ENCODE measurements at places on chromosomes 4 and X.

GRCh38 chr4:7491915-7492314, 57.2 kb upstream of the PSAPL1 start:
- no peak for DNase-seq

DNA sequence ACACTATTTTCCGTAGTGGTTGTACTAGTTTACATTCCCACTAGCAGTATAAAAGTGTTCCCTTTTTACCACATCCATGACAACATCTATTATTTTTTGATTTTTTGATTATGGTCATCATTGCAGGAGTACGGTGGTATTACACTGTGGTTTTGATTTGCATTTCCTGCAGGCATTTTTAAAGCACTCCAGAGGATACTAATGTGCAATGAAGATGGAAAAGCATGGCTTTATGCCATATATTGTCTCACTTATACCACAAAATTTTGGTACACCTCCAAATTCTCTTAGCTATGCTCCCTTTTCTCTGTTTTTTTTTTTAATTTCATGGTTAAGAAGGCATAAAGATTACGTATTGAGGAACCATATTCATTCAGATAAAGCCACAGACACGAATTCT, 35.1 kb upstream of the NPY2R start:
- no peak for DNase-seq

DNA sequence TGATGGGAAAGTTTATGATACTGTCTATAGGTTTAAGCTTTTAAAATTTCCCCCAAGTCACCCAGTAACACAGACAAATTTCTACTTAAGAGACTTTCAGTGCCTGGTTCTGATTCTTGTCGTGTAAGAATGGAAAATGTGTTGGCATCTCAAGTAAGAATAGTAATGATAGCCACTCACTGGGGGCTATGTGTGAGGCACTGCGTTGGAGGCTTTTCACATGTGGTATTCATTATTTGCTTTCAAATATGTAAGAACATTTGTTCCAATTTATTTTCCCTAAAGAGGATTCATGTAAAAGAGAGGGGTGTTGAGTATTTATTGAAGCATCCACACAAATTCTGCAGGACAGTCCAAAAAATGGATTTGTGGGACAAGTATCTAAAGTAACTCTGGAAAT, 143.6 kb downstream of the FNIP2 start:
- no peak for DNase-seq

- peak; percentile 18 for DNase-seq
Observed at GRCh38 chr4:145805490-145805889, 125.5 kb downstream of the C4orf51 start.

DNA sequence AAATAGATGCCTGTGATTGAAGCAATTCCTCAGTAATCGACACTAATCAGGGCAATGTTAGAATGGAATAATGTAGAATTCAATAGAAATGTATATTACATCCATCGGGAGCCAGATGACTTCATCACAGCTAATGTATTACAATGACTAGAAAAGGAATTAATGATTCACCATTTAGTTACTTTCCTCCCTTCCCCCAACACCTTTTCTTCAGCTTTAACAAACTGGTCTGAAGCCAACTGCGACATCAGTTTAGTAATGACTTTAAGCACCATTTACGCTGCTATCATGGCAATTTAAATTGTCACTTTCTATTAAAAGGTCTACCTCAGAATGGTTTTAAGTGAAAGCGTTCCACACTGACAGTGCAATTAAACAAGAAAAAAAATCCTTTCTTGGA, 45.1 kb downstream of the SUPT20HL2 start:
- no peak for DNase-seq

GRCh38 chr4:127772769-127773671, 9.1 kb upstream of the HSPA4L start:
- DNase-seq = no peak

- DNase-seq = no peak
Observed at GRCh38 chr4:57051095-57051494, 59.1 kb downstream of the IGFBP7 start.

GRCh38 chr4:37224854-37225253, 19.7 kb upstream of the NWD2 start:
- DNase-seq = no peak

DNA sequence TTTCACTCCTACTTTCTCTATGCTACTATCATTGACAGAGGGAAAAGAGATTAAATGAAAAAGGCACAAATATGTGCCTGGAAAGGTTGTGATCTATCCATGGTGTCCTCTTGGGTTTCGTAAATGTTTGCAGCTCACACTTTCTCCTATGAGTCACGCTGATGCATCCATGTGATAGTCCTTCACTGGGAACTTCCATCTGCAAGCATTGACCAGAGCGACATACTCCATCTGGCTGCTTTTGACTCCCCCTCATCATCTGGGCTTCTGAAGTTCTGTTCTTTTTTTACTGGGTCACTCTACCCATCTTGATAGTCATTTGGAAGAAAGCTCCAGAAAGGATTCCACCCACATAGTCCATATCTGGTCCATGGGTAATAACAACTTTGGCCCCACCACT, 84.7 kb upstream of the NDST3 start:
- no peak for DNase-seq

GRCh38 chr4:7189475-7190277, 2.7 kb upstream of the SORCS2 start:
- DNase-seq = no peak

DNA sequence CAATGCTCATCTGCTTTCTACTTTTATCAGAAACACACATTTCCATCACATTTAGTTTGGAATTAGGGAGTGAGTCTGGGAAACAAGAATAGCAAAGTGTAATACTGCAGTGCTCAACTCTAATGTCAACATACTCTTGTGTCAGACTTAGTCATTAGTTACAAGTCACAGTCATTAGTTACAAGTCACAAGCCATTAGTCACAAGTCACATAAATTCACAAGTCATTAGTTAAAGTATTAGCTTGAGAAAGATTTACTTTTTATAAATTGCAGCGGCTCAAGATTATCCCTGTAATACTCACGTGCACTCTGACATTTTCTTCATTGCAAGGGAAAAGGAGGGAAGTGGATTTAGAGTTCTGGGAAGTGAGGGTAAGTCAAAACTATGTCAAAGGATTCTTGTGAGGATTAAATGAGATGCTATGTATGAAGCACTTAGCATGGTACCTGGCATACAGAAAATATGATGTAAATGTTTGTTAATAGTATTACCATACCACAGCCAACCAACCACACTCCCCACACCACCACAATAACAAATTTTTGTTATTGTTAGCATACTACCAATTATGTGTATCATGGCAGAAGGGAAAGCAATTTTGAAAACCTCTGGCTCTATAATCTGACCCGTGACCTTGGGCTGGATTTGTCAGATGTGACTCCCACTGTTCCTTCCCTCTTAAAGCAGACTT, 116.6 kb downstream of the ARHGAP24 start:
- DNase-seq = no peak

- DNase-seq = no peak
Observed at GRCh38 chrX:75784680-75785491, at the start of gene MAGEE2. Gene MAGEE2, minus strand, starts transcription at chrX:75785254. Its CDS starts 203 bp downstream, at chrX:75785051.

DNA sequence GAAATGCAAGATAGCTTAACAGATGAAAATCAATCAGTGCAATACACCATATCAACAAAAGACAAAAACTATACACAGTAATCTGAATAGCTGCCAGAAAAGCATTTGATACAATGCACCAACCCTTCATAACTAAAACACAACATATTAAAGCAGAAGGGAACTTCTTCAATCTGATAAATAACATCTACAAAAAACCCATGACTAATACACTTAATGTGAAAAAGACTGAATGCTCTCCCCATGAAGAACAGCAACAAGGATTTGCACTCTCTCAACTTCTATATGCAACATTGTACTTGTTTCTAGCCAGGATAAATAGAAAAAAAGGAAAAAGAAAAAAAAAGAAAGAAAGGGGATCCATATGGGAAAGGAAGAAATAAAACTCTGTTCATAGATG, 139.7 kb downstream of the RBM47 start:
- DNase-seq = no peak

GRCh38 chrX:101619364-101619763, 1.6 kb upstream of the ARMCX6 start:
- DNase-seq = peak; percentile 25

DNA sequence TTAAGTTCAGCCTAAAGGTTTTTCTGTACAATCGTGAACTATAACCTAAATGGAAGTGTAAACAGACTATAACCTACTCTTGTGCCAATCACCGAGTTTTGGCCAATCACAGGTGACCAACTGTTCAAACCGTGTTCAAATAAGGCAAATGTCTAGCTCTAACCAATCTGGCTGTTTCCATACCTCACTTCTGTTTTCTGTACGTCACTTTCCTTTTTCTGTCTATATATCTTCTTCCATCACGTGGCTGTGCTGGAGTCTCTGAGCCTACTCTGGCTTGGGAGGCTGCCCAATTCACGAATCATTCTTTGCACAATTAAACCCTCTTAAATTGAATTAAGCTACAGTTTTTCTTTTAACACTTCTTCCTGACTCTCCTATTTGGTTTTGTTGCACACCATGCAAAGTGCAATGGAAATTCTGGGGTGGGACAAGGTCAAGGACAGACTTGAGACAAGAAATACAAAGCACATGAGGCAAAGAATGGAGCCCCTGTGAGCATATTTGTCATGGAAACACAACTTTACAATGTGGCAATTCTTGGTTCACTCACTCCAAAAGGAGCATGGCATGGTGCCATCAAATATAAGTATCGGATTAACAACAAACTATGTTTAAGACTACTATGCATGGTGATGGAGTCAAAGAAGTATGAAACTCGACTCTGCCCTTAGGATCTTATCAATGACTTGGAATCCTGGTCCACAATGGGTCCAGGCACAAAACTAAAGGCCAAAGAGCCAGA, 115.7 kb upstream of the FAM9B start:
- DNase-seq = no peak

GRCh38 chr4:96736352-96736889, 896.5 kb downstream of the PDHA2 start:
- peak; percentile 59 for DNase-seq

- DNase-seq = peak; percentile 74
Observed at GRCh38 chr4:113394730-113395530, 345.5 kb downstream of the ANK2 start.

- no peak for DNase-seq
Observed at GRCh38 chr4:10530137-10530786, 73.0 kb upstream of the ZNF518B start.

DNA sequence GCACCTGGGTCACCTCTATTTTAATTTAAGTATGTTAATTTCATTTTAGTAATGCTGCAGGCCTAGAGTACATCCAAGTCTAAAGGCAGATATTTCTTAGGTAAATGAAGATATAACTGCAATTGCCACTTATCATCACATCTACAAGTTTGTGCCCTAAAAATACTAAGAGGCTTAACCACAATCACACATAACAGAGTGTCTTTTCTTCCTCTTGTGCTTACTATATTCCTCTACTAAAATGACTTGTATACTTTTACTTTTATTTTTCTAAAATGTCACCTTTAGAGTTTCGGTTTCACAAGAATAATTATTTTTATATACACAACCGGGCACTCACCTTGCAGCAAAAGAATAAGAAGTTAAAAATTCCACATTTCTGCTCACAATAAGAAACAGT, 77.9 kb downstream of the EFHC2 start:
- no peak for DNase-seq

DNA sequence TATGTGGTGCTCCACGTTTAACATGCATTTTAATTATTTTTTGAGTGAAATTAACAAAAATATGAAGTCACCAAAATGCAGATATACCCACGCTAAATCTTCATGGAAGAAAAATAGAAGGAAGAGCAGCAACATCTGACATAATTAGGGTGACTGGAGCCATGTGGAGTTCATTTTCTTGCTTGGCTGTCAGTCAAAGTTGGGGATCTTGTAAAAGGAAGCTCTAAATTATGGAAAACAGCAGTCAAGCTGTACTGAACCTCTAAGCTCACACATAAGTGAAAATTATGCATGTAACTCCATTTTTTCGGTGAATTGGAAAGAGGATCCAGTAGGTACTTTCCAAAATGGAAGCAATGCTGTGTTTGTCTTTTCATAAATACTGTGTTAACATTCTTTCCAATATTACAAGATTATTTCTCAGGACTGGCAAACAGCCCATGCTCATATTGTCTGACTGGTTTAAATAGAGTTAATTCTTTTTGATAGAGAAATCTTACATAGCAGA, 9.7 kb upstream of the PDGFC start:
- no peak for DNase-seq

DNA sequence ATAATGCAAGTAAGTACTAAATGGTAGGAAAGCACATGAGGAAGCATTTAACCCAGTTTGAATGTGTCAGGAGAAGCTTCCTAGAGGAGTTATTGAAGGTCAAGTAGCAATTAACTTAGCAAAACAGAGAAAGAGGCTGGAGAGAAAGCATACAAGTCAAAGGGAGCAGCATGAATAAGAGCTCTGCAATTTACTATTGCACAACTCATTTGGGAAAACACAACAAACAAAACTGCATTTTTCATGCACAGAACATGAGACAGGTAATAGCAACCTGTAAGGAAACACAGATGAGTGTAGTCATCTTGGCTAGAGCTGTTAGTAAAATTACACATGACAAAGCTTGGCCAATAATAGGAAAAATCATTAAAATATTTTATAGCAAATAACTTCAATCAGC, 538.1 kb downstream of the PPP4R3C start:
- DNase-seq = no peak

All from NT2/D1 (cell line).